Stimulated activated naive CD8-positive, alpha-beta T cell treated with anti-CD3 and anti-CD28 coated beads, Interleukin-15, amount 100 ng/mL, for 72 hours (primary cell): ENCODE measurements at places on chromosomes 12 and 14.

GRCh38 chr12:27924350-27925135 lies 48.0 kb downstream of the PTHLH start:
- DNase-seq, result no peak

DNA sequence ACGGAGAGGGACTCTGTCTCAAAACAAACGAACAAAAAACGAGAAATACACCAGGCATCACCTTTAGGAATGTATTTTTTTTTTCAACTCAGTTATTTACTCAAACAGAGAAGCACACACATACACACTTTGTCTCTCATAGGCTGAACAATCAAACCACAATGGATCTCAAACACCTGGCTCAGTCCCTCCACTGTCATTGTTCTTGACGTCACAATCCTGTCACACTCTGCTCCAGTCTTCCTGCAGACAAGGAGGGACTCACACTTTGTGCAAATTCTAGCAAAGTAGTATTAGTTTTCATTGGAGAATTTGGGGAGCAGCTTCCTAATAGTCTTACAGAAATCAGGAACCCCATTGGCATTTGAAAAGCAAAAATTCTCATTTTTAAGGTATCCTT lies 727.8 kb downstream of the BCL11B start:
- no peak for DNase-seq

DNA sequence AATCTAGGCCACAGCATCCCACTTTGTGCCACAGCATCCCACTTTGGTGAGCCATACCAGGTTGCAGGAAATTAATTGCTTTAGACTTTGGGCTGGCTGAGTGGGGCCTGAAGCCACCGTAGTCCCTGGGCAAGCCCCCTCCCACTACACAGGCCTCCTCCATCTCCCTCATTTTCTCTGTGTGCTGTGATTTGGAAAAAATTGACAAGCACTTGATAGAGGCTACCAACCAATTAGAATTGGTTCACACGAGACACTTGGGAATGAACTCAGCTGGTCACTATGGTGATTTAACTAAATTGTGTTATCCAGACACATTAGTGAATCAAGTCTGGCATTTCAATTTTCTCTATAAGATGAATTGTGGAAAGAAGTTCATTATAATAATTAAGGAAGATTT lies 481.1 kb downstream of the DIO2 start:
- DNase-seq, result no peak

- DNase-seq, result no peak
Measured at GRCh38 chr14:76112889-76113624, 38.7 kb upstream of the GPATCH2L start.

DNA sequence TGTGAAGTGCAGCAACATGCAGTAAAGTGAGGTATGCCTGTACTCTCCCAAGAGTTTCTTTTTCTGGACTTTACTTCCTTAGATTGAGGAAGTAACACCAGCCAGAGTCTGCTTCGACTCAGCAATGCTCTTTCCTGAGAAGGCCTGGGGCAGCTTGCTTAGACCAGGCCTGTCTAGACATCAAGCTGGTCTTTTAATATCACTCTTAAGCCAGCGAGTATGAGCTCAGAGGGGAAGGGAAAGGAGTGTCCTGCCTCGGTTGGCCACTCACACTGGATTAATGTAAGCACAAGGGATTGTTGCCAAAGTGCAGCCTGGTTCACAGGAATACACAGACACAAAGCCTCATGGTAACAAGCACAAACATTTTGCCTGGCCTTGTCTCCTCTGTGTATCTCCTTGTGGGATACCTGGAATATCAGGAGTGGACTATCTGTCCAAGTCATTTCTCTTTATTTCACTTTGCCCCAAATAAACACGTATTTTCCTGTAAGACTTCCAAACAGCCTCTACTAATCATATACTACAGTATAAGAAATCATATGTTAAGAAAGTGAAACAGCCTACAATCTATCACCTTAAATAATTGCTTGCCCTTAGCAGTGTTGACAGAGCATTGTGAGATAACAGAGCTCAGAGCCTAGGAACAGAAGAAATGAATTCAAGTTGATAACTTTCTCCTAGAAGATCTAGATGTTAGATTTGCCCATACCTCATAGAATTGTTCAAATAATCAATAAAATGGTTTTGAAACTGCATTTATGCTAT lies 121.2 kb upstream of the DAAM1 start:
- DNase-seq, result no peak

- DNase-seq, result no peak
Measured at GRCh38 chr14:100291305-100292075, 14.8 kb downstream of the SLC25A29 start.

DNA sequence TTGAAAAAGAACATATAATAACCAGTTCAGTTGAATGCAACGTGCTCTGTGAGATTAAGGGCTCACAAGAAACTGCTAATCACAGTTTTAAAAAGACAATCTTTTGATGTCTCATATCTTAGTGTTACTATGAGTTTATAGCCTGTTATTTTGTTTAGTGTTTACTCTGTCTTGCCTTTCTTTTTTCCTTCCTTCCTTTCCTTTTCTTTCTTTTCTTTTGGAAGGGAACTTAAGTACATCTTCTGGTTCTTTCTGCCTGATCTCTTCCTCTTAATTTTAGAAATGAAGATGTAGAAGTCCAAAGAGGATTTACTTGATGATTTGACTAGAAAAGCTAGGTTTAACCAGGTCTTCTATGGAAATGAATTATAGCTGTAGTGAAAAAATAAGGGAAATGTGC lies 38.2 kb downstream of the WNK1 start:
- no peak for DNase-seq

- peak; percentile 55 for DNase-seq
Measured at GRCh38 chr12:122067966-122068365, 10.6 kb upstream of the MLXIP start.
